ENCODE measurements at places on chromosomes 1 and 21. TPM values are rescaled to one million over a fixed set of nuclear protein-coding genes. Genes with fewer than 3 reads are reported as not detected.

DNA sequence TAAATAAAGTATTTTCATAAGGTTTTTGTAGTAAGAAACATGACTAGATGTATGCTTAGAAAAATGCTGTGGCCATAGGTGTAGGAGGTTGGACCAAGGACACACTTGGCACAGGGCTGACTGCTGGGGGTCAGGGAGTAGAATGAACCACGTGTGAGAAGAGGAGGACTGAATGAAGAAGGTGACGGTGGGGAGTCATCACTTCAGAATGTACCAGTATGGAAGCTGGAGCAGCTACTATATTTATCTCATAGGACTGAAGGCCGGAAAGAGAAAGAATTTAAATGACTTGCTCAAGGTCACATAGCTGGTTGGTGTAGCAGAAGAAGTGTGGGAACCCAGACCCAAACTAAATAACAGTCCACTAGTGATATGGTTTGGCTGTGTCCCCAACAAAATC is 79.8 kb upstream of the HAO2 start:
- DNase-seq, result no peak

DNA sequence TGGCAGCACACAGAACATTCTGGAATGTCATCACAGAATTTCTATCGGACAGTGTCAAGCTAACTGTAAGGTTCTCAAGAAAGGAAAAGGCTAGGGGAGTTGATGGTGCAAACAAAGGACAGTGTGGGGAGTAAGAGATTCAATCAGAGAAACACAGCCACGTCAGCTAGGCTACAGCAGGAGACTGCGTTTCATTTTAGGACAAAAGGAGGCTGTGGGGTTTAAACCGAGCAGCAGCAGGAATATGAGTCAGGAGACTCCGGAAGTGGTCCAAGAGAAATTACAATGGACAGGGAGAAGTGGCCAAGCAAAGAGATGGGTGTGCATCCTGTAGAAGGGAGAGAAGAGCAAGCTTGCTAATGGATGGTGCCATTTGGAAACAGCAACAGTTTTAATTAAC is 37.4 kb upstream of the C1orf198 start:
- no peak for DNase-seq

DNA sequence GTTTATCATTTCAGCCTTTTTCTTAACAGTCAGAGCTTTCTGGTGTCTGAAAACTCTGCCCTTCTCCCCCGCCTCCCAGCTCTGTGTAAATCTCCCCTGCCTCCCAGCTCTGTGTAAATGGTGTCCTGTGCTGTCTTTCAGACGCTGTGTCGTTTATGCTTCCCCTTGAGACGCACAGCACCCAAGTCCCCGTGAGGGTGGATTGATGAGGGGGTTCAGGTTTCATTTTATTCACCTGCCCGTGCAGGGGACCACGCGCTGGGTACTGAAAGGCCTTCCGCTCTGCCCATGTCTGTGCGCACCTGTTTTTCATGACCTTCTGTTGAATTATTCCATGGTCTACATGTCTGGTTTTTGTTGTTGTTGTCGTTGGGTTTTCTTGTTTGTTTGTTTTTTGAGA is 108.2 kb upstream of the COL6A1 start:
- DNase-seq, result no peak

DNA sequence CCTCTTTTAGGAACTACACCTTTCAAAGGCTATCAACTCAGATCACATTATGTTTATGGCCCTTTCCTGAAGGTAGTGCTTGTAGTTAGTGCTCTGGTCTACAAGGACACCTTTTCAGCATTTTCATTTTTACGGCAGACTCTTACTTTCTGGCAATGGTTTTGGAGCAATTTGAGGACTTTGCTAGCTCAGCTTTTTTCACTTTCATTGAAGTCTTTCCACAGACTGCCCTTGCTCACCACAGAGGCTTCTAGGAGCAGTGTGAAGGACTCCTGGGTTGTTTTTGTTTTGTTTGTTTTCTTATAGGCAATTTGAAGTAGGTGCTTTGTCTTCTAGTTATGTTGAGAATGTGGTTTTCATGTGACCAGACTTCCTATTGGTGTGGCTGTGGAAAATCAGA is 43.1 kb downstream of the CD55 start:
- no peak for DNase-seq

DNA sequence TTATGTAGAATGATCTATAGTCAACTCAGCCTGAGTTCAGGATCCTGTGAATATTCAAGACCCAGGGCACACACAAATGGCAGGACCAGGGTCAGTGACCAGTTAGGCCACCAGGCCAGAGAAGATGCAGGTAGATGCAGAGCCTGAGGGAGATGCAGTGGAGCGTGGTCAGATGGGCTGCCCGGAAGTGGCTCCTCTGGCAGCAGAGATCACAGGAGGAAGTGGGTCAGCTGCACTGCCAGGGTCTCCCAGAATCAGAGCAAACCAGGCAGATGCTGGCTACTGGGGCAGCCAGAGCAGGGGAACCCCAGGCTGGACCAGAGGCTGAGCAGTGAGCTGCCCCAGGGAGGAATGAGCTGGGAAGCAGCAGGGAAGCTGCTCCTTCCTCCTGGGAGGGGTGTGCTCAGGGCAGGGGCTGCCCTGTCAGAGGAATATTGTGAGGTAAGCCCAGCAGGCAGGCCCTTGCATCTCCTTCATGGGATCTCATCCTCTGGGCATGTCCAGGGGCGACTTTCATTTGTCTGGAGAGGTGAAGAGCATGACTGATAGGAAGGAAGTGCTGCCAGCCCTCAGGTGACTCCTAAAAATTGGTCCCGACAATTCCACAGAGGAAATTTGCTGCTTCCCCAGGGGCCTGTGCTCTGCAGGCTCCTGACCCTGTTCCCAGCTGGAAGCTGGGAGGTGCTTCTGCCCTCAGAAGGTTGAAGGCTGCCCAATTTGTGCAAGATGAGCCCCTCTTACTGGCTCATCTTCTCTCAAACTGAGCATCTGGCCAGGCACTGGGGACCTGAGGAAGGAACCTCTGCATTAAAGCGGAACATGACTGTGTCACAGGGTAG is 49.3 kb downstream of the STUM start:
- DNase-seq, result no peak

- peak; percentile 76 for DNase-seq
Measured at GRCh38 chr1:41919764-41920397, 1.2 kb upstream of the HIVEP3 start.

DNA sequence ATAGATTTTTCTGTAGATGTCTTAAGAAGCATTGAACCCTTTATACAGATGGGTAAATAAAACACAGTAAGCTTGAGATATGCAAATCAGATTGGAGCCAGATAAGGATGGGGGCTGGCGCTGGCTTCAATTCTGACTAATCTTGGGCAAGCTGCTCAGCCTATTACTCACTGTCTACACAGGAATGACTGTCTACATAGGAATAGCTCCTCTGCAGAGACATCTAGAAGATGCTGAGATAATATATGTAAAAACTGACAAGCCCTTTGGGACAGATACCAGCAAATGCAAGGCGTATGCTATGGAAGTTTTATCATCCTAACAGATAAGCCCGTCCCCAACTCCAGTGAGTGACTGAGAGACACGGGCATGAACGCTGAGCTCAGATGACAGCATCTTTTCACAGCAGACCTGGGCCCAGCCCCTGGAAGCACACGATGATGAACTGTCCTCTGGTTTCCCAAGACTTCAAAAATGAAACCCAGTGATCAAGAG is 1.7 kb downstream of the CLDN14 start:
- DNase-seq, result peak; percentile 12

DNA sequence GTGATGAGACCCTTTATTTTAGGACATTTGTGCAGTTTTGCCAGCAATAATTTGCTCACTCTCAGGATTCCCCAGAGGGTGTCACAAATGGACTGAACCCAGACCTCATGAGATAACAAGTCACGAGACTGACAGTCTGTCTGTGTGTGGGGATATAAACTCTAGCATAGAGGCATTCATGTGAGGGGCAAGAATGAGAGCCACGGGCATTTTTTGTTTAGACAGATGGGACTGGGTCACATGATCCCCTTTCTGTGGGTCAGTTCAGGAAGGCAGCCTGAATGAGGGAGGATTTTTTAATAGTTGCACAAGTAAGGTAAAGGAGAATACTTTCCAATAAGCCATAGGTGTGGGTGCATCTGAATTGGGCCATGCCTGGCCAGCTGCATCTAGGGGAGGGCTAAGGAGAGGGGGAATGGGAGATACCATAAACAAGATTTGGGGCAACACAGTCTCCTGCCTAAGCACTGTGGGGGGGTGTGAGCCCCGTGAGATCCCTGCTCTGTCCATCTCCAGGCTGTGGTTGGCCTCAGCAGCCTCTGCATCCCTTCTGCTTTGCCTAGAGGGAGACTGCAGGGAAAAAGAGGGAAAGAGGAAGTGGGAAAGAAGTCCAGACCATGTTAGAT is 66.6 kb downstream of the NAV1 start:
- DNase-seq, result no peak

DNA sequence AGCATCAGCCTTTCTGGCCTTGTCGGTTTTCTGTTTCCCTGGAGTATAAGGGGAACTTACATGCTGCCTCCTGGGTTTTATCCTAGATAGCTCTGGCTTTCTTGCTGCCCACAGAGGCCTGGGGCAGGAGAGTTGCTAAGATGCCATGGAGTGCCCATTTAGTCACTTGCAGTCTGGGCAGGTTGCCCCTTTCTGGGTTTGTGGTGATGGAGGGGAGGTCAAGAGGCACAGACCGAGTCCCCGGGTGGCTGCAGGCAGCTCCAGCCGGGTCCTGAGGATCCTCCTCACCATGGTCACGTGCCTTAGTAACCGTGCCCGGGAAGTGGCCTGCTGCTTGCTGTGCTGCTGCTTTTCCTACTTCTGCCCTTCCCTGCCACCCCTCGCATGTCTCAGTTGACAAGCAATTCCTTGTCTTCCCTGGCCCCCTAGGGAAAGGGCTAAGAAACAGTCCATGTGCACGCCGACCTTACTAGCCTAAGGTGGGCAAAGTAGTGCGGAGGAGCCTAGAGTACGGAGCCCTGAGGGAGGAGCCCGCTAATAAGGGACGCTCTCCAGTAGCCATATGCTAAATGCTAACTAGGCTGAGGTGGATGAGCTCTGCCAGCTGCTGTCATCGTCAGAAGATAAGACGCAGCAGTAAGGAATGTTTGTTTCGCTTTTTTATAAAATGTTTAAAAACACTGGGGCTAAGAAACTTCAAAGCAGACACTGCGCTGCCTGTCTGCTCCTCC is 34.8 kb downstream of the CLCA1 start:
- DNase-seq, result no peak

DNA sequence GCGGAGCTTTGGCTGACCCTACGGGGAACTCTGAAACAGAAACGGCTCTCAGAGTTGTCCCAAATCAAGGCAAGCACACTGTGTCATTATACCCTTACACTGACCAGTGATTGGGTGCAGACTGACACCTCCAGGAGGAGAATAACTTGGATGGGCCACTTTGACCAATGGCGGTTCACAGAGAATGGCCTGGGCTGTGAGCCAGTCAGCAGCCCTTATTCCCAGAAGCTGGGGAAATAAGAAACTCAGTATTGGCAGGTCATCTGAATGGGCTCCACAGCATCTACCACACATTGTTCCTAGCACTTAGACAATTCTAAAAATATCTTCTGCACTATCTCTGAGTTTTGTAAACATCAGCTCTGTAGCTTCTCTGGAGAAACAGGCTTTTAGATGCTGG is 265.2 kb downstream of the ADGRL2 start:
- no peak for DNase-seq

DNA sequence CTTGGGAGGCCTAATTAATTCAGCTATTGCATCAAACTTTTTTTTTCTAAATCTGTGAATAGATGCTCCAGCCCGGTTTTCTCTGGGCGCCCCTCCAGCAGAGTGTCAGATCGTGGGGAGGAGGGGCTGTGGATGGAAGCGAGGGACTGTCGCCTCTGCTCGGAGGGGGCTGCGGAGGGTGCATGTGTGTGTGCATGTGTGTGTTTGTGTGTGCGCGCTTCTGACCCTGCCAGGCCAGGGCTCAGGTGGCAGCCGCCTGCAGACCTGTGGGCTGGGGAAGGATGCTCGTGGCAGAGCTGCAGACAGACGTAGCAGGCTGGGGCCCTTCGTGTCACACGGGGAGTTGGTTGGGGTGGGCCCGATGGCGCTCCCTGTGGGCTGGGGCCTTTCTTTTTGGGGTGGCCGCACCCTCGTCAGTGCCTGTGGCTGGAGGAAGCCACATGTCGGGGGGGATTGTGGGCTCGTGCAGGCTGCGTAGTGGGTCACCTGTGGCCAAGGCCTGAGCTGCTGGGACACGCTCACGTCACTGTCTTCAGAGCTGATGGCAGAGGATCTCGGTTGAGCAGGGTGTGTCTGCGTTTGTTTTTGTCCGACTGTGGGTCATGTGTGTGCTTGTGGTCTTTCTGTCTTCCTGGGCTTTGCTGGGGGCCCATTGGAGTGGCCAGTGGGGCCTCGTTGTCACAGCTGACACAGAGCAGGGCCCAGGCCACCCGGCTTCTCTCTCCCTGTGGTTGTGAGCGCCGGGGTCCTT is 2.8 kb downstream of the SKI start:
- peak; percentile 68 for DNase-seq

The CYP4A11 gene
- total RNA-seq, result not detected

The HSF2BP gene
- total RNA-seq, result 0.57 TPM

The SLC39A1 gene
- 96.6 TPM for total RNA-seq

The MNDA gene
- total RNA-seq, result not detected

The TMEM81 gene
- 4.1 TPM for total RNA-seq

The DMRTA2 gene
- total RNA-seq, result not detected

The RIPK4 gene
- total RNA-seq, result 0.52 TPM

The HEYL gene
- total RNA-seq, result not detected

The PPIAL4G gene
- total RNA-seq, result 0.23 TPM

The KCND3 gene
- total RNA-seq, result not detected

The BTBD19 gene
- total RNA-seq, result 16.7 TPM

The RRP1B gene
- 61.5 TPM for total RNA-seq
